ENCODE measurements at places on chromosomes 1 and 21. TPM values are rescaled to one million over a fixed set of nuclear protein-coding genes. Genes with fewer than 3 reads are reported as not detected.

Gene DBT
- total RNA-seq, result 11.7 TPM

Gene TCP10L
- total RNA-seq, result 0.50 TPM

Gene HAO2
- total RNA-seq, result not detected

DNA sequence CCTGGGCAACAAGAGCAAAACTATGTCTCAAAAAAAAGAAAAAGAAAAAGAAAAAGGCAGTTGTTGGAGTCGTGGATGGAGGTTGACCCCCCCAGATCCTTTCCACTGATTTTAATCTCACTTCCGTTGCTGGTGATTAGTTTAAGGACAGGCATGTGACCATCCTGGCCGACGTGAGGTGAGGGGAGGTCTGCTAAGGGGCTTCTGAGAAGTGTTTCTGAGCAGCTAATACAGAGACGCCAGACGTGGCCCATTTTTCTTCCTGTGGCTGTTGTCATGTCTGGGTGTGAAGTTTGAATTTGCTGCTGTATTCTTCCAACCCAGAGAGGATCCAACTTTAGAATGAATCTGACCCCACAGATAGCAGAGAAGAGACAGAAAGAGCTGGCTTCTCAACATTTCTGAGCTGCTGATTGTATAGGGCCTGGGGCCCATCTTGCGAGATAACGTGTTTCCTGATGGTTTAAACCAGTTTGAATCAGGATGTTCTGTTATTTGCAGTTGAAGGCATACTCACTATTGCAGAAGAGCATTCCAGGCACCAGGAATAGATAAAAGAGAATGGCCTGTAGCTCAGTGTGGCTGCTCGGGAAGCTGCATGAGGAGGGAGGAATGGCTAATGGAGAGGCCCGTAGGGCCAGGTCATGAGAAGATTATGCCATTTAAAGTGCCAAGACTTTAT is 22.8 kb upstream of the SSBP3 start:
- DNase-seq, result no peak

- no peak for DNase-seq
These were observed 5.9 kb upstream of the DSTYK start for GRCh38 chr1:205217418-205217817.

GRCh38 chr1:59396387-59396786 is 99.5 kb downstream of the FGGY start:
- DNase-seq, result no peak

- DNase-seq, result no peak
These were observed 9.2 kb downstream of the PHLDA3 start for GRCh38 chr1:201459775-201460174.

- no peak for DNase-seq
These were observed 722.3 kb downstream of the PLA2G4A start for GRCh38 chr1:187551061-187551460.

DNA sequence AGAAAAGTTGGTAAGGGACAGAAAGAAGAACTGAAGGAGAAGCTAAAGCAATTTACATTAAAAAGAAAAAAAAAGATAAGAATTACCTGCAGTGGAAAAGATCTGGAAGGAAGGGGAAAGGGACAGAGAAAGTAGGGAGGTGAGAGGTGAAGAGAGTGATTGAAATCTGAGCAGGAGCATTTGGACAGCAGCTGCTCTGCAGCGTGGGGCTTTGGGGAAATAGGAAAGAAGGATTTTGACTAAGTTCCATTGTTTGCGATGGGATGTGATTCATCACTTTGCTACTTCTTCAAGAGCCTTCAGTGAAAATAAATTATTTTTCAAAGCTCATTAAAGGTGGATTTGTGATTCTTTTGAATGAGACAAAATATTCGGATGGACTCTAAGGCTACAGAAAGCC is 26.1 kb upstream of the NMNAT2 start:
- no peak for DNase-seq

DNA sequence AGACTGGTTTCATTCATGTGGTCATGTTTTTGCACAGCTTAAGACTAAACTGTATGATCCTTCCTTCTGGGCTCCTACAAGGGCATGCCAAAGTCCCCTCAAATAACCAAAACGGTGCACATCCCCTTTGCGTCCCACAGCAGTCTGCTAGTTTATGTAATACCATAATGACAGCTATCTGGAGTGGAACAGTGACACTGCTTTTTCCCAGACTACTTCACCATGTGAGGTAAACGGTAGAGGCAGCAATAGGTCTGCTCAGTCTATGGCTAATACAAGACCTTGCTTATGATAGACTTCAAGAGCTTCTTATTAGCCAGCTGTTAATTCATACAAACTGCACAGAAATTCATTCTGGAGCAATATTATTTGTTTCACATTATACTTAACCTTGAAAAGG is 395.5 kb downstream of the SMYD3 start:
- DNase-seq, result no peak
